Stimulated activated CD4-positive, alpha-beta T cell treated with anti-CD3 and anti-CD28 coated beads, Interleukin-12 subunit alpha, Interleukin-12 subunit beta, amount 100 ng/mL, for 4 hours (primary cell): ENCODE measurements at places on chromosomes 7 and 10.

- no peak for DNase-seq
Observed at GRCh38 chr7:366161-366803, 76.3 kb downstream of the FOXL3 start.

DNA sequence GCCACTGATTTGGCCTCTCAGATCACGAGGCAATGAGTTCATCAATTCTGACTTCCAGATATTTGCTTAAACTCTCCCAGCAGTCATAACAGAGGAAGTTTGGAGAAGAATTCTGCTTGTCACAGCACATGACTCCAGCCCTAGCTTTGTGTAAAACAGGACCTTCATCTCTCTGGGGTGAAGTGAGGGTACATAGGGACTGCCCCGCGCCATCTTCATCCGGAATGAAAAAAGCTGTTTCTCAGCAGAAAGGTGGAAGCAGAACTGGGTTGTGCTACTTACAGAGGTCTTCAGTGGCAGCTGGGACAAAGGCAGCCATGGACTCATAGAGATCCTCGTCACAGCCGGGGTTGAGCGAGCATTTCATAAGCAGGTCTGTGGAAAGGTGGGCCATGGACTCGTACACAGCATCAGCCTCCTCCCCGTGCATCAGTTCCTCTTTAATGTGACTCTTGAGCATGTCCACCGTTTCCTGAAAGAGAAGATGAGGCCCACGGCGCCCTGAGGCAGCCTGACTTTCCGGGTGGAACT is 58.4 kb upstream of the TM9SF3 start:
- DNase-seq: no peak

- no peak for DNase-seq
Observed at GRCh38 chr7:113657603-113658002, 261.2 kb downstream of the PPP1R3A start.

- no peak for DNase-seq
Observed at GRCh38 chr7:16171928-16172327, 249.4 kb downstream of the CRPPA start.

DNA sequence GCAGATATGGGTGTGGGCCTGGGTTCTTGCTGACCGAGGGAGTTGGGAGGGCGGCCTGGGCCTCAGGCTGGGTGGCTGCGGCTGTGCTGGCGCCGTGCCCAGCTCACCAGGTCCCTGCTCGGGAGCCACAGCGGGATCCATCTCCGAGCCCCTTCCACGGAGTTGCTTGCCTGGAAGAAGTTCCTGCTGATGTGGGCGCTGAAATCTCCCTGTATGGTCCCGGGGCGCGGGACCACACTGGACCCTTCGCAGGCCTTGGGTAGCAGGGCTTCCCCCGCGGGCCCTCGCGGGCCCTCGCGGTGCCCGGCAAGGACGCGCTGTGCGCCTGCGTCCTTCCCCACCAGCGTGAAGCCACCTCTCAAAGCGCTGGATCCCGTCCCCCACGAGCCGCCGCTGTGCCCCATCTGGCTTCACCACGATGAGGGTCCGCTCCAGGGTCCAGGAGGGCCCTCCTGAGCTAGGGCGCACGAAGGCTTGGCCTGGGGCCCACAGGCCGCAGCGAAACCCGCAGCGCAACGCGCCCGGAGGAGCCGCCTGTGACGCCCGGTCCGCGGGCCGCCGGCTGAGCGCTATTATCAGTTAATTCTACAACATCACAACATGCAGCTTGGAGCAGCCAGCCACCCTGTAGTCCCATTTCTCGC is 31.5 kb downstream of the RAB19 start:
- DNase-seq: no peak

GRCh38 chr7:129298268-129298893 is 73.6 kb downstream of the AHCYL2 start:
- DNase-seq: peak; percentile 47

GRCh38 chr10:87030912-87031635 is 11.0 kb downstream of the FAM25A start:
- no peak for DNase-seq

GRCh38 chr10:74637685-74638084 is 188.7 kb upstream of the KAT6B start:
- DNase-seq: no peak

DNA sequence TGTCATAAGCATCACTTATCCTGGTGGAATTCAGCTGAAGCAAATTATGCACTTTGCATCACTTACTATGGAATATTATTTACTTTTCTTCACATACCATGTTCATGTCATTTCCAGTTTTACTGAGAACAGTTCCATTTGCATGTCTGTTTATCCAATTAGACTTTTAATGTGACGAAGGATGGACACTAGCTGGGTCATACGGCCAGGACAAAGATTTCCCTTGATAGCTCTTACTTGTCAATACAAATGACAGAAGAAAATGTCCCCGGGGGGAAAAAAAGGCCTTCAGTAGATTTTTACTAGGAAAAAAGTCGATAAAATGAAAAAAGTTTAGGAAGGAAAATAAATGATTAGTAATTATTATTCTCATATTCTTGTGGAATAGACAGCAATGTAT is 106.6 kb downstream of the RAPGEF5 start:
- no peak for DNase-seq

DNA sequence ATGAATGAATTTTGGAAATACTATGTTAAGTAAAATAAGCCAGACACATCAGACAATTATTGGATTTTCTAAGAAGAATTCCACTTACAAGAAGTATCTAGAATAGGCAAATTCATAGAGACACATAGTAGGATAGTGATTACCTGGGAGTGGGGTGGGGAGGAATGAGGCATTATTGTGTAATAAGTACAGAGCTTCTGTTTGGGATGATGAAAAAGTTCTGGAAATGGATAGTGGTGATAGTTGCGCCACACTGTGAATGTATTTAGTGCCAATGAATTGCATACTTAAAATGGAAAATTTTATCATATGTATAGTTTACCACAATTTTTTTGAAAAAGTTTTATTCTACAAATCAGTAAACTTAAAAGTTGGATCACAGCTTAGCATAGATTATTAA is 297.2 kb upstream of the KAT6B start:
- no peak for DNase-seq

GRCh38 chr7:107104801-107105200 is 60.3 kb downstream of the PRKAR2B start:
- DNase-seq: no peak

- no peak for DNase-seq
Observed at GRCh38 chr10:131980761-131981428, 828 bp downstream of the BNIP3 start.

DNA sequence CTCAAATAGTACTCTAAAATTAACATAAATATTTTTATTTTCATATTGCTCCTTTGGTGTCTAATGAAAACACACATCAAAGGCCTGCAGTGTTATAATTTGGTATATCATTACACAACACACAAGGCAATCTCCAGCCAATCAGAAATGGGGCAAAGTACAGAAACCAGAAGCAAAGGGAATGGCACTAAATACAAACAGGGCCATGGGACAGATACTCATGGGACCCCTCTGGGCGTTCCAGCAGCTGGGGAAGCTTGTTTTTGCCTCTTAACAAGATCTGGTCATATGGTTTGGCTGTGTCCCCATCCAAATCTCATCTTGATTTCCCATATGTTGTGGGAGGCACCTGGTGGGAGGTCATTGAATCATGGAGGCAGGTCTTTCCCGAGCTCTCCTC is 551.8 kb upstream of the NRP1 start:
- DNase-seq: no peak

GRCh38 chr10:60877777-60878120 is 66.2 kb downstream of the RHOBTB1 start:
- DNase-seq: no peak
